ENCODE measurements at places on chromosomes 11 and 22. TPM values are rescaled to one million over a fixed set of nuclear protein-coding genes. Genes with fewer than 3 reads are reported as not detected.

The CCDC88B gene
- 1.0 TPM for total RNA-seq

The SCGB1D2 gene
- not detected for total RNA-seq

The TNNI2 gene
- not detected for total RNA-seq

The RASSF10 gene
- total RNA-seq = not detected

The SLC6A5 gene
- total RNA-seq = under 0.01 TPM

The GLYAT gene
- not detected for total RNA-seq

The SHISA8 gene
- total RNA-seq = not detected

The ANO1 gene
- total RNA-seq = not detected

The WNT7B gene
- not detected for total RNA-seq

The DSCAML1 gene
- total RNA-seq = not detected

The OR52I1 gene
- not detected for total RNA-seq

The PEX16 gene
- total RNA-seq = 36.8 TPM

The JRKL gene
- 12.7 TPM for total RNA-seq

The MRGPRF gene
- 77.2 TPM for total RNA-seq

The CDHR5 gene
- total RNA-seq = not detected

The MISFA gene
- total RNA-seq = 0.58 TPM

The FAM111B gene
- 8.7 TPM for total RNA-seq

The BAIAP2L2 gene
- 1.3 TPM for total RNA-seq

The FGF19 gene
- total RNA-seq = not detected

The SEPTIN3 gene
- total RNA-seq = under 0.01 TPM

The APOBEC3B gene
- total RNA-seq = 7.4 TPM

The TCF20 gene
- 25.5 TPM for total RNA-seq

The CAPRIN1 gene
- total RNA-seq = 206 TPM

The LDHAL6A gene
- not detected for total RNA-seq

The TMEM45B gene
- not detected for total RNA-seq

The MRGPRG gene
- total RNA-seq = not detected

The SLC17A6 gene
- total RNA-seq = not detected

The B3GAT3 gene
- 26.5 TPM for total RNA-seq

The PARVA gene
- total RNA-seq = 53.1 TPM

Data from smooth muscle cell of trachea (primary cell).